NCI-H187 (cell line): ENCODE measurements at places on chromosomes 11 and 22.

DNA sequence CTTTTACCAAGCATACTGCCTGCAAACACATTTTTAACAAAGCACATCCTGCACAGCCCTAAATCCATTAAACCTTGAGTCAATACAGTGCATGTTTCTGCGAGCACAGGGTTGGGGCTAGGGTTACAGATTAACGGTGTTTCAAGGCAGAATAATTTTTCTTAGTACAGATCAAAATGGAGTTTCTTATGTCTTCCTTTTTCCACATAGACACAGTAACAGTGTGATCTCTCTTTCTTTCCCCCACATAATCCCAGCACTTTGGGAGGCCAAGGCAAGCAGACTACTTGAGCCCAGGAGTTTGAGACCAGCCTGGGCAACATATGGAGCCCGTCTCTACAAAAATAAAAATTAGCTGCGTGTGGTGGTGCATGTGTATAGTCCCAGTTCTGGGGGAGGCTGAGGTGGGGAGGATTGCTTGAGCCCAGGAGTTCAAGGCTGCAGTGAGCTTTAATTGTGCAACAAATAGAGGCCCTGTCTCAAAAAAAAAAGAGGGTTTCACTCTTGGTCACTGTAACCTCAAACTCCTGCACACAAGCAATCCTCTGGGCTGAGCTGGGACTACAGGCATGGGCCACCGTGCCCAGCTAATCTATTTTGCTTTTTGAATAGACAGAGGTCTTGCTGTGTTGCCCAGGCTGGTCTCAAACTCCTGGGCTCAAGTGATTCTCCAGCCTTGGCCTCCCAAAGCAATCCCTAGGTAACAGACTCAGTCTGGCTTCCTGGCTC is 19.7 kb upstream of the SLC3A2 start:
- DNase-seq = no peak

GRCh38 chr11:2835296-2835695 is 50.3 kb downstream of the CDKN1C start:
- DNase-seq = no peak

DNA sequence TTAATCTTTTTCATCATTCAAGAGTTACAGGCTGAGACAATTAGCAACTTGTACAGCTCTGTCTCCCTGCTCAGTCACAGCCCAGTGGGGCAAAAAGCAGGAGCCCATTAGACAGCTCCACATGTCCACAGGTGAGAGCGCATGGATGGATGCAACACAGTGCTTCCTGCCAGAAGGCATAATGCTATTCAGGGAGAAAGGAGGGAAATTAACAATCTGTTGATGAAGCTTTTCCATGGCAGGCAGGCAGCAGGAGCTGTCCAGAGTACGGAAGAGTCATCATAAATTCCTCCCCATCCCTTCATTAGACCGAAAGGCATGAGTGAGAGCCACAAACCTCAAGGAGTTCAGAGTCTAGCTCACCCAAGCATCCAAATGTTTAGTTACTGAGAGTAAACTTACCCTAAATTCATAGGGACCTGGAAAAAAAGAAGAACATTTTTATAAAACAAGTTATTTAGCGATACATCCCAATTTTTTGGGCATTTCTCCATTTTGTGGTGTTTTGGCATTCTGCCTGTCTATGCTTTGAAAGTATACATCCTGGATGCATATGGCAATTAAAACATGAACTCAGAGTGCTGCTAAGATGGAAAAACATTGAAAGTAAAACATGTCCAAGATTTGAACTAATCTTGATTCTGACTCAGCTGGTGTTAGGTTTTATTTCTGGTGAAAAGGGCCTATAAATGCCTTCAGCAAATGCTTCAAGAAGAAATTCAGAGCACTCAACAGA is 428.1 kb downstream of the OPCML start:
- DNase-seq = no peak

- DNase-seq = no peak
These were observed 122.0 kb upstream of the ZC3H12C start for GRCh38 chr11:109971184-109971523.

GRCh38 chr11:122140500-122140899 is 24.5 kb upstream of the BLID start:
- DNase-seq = no peak

GRCh38 chr11:93570759-93571413 is 27.7 kb upstream of the SMCO4 start:
- DNase-seq = no peak

GRCh38 chr11:122598971-122599370 is 56.6 kb upstream of the UBASH3B start:
- no peak for DNase-seq
